Activated T-cell treated with anti-CD3 and anti-CD28 coated beads for 24 hours (primary cell): ENCODE measurements at places on chromosomes 7 and 10.

DNA sequence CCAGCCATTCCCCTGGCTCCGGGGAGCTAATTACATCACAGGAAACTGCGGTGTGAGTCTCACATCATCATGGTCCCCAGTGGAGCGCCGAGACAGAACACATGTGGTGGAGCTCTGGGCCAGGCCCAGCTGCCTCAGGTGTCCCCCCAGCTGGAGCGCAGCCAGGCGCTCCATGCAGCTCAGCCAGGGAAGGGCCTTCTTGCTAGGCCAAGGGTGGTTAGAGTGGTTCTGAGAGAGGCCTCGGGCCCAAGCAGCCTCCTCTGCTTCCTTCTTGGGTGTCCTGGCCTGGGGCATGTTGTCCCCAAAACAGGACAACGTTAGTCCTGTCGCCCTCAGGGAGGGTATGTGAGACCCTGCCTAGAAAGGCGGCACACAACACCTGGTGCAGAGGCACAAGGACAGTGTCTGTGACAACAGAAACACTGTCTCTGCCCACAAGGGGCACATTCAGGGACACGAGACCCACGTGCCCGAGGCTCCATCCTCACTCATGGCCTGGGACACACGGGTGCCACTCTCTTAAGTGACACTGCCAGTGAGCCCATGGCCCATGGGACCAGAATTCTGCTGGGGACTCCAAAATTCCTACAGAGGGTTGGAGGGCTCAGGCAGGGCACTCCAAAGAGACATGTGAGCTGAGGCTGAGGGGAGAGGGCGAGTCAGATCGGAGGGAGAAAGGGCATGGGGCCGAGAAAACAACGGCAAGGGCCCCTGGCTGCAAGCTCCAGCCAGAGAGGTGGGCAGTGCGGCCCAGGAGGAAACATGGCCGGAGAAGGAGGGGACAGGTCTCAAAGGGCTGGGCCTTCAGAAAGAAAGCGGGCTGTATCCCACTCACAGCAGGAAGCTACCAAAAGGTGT lies 37.0 kb upstream of the RET start:
- no peak for DNase-seq

DNA sequence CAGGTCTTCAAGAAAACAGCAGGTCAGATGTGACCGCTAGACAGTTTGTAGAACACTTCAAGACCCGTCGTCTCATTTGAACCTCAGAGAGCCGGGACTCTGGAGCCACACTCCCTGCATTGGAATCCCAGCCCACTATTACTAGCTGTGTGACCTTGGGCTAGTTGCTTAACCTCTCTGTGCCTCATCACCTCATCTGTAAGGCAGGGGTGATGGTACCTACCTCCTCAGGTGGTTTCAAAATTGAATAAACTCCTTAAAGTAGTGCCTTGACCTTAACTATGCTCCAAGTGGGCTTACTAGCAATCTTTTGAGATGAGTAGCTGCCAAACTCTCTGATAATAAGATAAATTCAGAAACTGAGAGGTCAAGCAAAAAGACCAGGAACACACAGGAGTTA lies 43.8 kb downstream of the OGDH start:
- DNase-seq: no peak

- no peak for DNase-seq
Observed at GRCh38 chr7:12708314-12708713, 20.9 kb downstream of the ARL4A start.

- DNase-seq: no peak
Observed at GRCh38 chr7:47428768-47429472, 153.0 kb downstream of the TNS3 start.

DNA sequence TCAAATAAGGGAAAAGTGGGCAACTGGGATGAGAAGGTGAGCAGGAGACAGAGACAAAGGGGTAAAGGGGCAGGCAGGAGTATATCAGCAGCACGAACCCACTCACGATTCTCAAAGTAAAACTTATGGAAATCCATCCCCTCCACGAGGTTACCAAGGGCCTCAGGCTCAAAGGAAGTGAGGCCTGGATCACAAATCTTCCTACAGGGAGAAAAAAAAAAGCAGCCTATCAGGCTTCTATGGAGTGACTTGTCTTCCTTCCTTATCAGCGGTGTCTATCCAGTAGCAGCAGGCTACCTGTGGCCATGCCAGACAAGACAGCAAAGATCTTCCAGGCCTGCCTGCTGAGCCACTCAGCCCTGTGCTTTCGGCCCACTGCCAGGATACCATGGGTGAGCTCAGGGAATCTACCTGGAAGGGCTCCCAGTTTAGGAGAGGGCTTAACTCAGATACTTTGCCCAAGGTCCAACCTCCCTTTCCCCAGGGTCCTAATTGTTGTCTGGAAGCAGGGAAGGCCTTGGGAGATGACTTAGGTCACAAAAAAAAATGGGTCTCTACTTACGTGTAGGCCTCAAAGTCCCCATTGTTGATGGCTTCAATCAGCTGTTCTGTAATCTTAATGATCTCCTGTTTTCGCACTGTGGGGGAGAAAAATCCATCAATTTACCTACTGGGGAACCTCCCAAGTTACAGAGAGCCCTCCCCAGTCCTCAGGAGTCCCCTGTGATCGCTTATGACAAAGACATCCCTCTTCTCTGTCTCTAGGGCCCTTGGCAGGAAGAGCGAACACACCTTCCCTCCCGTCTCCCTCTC lies 5.7 kb upstream of the NDST2 start:
- no peak for DNase-seq

- DNase-seq: no peak
Observed at GRCh38 chr7:6175645-6176044, 96.8 kb downstream of the CYTH3 start.

- DNase-seq: no peak
Observed at GRCh38 chr7:81623251-81623855, 146.5 kb downstream of the HGF start.

GRCh38 chr10:97195706-97196222 lies 10.0 kb upstream of the SLIT1 start:
- no peak for DNase-seq

DNA sequence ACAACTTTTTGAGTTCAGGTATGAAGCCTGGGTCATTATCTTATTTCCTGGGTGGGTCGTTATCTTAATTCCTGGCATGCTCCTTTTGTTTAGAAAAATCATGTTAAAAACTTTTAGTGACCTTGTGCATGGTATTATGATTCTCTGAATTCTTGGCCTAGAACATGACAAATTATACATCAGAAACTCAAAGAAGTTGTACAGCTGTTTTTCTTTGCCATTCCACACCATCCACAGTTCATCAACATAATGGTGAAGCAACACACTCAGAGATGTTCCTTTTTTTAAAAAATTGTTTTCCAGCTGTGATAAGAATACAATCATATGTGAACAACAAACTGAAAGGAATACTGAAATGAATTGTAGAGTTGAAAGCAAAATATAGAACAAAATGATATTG lies 149.2 kb upstream of the SEMA3D start:
- DNase-seq: no peak
